ENCODE measurements at places on chromosomes 7 and 10.

GRCh38 chr10:48818081-48818480 is 121.6 kb downstream of the LRRC18 start:
- no peak for DNase-seq

GRCh38 chr7:106562711-106563366 is 98.1 kb downstream of the CCDC71L start:
- no peak for DNase-seq

DNA sequence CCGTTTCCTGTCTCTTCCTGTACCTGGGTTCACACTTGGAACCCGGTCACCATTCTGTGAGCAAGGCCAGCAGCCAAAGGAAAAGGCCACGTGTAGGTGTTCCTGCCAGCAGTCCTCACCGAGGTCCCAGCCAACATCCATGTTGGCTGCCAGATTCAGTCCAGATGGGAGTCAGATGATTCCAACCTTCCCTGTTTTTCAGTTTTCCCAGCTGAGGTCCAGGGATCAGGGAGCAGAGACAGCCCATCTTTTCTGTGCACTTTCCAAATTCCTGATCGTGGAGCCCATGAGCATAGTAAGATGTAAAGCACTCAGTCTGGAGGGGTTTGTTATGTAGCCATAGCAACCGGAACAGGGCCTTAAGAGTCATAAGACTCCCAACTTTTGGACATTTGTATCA is 3.9 kb upstream of the PVRIG start:
- DNase-seq: no peak

- DNase-seq: no peak
Observed at GRCh38 chr7:99112097-99112496, 31.8 kb downstream of the SMURF1 start.
